ENCODE measurements at places on chromosomes 1 and 21. TPM values are rescaled to one million over a fixed set of nuclear protein-coding genes. Genes with fewer than 3 reads are reported as not detected.

DNA sequence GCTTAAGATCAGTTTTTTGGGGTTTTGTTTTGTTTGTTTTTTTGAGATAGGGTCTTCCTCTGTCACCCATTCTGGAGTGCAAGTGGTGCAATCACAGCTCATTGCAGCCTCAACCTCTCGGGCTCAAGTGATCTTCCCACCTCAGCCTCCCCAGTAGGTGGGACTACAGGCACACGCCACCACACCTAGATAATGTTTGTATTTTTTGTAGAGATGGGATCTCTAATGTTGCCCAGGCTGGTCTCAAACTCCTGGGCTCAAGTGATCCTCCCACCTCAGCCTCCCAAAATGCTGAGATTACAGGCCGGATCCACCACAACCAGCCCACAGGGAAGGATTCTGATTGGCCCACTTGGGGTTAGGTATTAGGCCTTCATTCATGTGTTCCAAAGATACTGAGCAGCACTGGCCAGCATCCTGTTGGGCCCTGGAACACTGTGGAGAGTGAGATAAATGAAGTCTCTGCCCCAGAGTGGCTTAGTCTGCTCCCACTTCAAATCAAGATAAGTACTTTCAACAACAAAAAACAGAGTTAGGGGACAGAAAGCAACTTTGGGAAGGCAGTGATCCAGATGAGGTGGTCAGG lies 54.7 kb downstream of the PTP4A2 start:
- H3K4me1 ChIP-seq: no peaks in the 10 kb centered on the region
- H3K27me3 ChIP-seq: no peaks in the 10 kb centered on the region
- DNase-seq: no peak
- H3K4me3 ChIP-seq: no peak overlapping the region
- H3K36me3 ChIP-seq: no peaks in the 10 kb centered on the region
- H3K27ac ChIP-seq: no peak overlapping the region

DNA sequence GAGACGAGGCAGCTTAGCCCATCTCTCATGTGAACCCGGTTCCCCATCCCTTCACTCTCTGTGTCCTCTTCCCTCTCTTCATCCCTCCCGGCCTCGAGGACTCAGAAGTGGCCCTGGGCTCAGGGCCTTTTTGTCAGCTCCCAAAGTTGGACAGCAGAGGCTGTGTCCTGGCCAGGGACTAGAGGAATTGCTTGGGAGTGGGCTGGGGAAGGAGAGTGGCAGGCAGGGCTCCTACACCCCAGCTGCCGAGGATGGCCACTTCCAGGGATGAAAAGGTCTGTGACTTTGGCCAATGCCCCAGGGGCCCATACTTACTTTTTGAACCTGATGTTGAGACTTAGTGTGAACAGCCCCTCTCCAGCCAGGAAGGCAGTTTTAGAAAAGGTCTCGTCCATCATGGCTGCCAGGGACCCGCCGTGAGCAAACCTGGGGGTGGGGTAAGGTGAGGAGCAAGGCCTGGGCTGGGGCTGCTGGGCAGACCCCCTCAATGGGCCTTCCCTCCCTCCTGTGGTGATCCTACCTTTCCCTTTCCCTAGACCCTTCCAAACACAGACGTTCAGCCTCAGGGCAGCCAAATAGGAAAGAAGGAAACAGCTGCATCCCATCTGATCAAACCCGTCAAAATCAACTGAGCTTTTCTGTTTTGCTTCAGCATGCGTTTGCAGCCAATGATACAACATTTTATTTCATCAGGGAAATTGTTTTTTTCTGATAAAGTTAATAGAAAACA lies 5.5 kb downstream of the THEM5 start:
- H3K4me3 ChIP-seq: no peak overlapping the region
- H3K4me1 ChIP-seq: no peaks in the 10 kb centered on the region
- H3K27me3 ChIP-seq: no peaks in the 10 kb centered on the region
- no peak overlapping the region for H3K27ac ChIP-seq

DNA sequence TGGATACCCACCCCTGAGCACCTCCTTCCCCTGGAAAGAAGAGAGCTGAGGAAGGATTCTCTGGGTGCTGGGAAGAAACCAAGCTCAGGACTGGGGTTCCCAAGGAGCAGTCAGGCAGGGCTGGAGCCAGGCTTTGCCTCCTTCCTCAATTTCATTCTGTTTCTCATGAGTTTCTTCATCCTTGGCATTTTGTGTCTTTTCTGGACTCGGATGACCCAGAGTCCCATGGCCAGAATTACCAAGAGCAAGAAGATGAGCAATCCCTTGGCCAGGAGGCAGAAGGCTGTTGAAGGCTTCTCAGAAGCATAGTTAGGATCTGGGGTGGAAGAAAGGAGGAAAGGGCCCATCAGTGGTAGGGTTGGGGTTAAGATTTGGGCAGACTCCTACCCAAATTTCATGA lies 2.5 kb downstream of the SLAMF9 start:
- H3K4me3 ChIP-seq: no peak overlapping the region
- H3K4me1 ChIP-seq: no peaks in the 10 kb centered on the region
- H3K27ac ChIP-seq: no peak overlapping the region

DNA sequence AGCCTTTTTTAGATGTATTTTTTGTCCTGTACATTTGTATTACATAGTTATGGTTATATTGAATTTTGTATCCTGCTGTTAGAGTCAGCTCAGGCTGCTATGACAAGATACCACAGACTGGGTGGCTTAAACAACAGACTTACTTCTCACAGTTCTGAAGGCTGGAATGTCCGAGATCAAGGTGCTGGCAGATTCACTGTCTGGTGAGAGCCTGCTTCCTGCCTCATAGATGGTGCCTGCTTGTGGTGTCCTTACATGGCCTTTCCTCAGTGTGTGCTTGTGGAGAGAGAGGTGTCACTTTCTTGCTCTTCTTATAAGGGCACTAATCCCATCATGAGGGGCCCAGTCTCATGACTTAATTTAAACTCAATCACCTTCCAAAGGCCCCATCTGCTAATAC lies 23.1 kb upstream of the MYSM1 start:
- H3K36me3 ChIP-seq: no peaks in the 10 kb centered on the region
- H3K27ac ChIP-seq: no peak overlapping the region
- H3K27me3 ChIP-seq: no peaks in the 10 kb centered on the region
- no peak for DNase-seq
- H3K4me3 ChIP-seq: no peak overlapping the region

DNA sequence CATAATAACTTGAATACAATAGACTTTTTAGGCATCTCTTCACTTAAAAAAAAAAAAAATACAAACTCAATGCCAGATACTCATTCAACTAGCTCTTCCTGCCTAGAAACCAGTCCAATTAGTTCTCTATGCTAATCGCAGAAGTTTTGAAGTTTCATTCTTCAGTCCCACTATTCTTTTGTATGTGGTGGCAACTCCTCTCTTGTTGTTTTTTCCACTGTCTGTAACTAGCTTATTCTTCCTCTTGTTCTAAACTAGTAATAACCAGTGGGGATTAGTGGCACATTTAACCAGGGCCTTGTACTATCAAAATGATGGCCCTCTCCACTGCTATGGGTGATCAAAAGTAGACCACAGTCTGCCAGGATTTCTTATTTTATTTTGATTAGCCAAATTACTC lies 52.5 kb downstream of the SELENOF start:
- no peaks in the 10 kb centered on the region for H3K36me3 ChIP-seq
- H3K27ac ChIP-seq: no peak overlapping the region
- no peaks in the 10 kb centered on the region for H3K4me1 ChIP-seq
- H3K4me3 ChIP-seq: no peak overlapping the region
- H3K27me3 ChIP-seq: no peaks in the 10 kb centered on the region

GRCh38 chr1:180083164-180083563 lies 71.5 kb upstream of the QSOX1 start:
- DNase-seq: no peak
- H3K36me3 ChIP-seq: peaks cover 4% of the 10 kb centered on the region
- H3K27me3 ChIP-seq: no peaks in the 10 kb centered on the region

GRCh38 chr1:4425892-4426291 lies 228.5 kb upstream of the AJAP1 start:
- no peak overlapping the region for H3K4me3 ChIP-seq
- no peaks in the 10 kb centered on the region for H3K27me3 ChIP-seq
- DNase-seq: no peak
- H3K36me3 ChIP-seq: no peaks in the 10 kb centered on the region
- no peak overlapping the region for H3K27ac ChIP-seq

DNA sequence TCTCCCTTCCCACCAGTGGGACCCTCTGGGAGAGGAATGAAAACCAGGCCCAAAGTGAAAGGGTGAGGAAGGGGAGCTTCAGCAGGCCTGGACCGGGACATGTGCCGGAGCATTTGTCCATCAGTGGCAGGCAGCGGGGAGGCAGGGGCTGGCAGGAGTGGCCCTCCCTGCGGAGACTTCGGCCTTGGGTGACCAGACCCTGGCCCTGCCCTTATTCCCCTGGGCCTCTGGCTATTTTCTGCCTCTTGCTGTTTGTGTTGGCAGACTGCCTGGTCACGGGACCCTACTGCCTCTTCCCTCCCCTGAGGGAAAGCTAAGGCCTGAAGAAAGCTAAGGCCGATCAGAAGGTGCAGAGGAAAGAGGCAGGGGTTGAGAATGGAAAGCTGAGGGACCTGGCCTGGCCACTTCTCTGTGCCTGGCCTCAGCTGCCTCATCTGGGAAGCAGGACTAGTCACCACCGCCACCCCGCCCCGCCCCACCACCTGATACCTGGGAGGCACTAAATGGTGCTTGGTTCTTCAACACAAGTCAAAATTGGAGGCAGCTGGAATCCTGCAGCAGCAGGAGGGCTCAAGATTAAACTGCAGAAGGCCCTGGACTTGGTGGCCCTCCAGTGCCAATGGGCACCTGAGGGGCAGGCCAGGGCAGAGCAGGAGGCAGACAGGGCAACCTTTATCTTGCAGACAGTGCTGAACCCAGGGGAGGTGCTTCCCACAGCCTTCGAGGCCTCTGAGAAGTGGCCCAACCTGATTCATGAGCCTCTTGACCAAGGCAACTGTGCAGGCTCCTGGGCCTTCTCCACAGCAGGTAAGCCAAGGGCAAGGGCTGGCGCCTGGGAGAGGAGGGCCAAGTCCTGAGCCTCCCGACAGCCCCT lies 7.9 kb downstream of the TINAGL1 start:
- H3K4me1 ChIP-seq: peaks cover 6% of the 10 kb centered on the region
- peak overlapping the region; percentile 85 for H3K27ac ChIP-seq
- H3K4me3 ChIP-seq: no peak overlapping the region
- no peak for DNase-seq
- H3K27me3 ChIP-seq: no peaks in the 10 kb centered on the region
- H3K36me3 ChIP-seq: no peaks in the 10 kb centered on the region

DNA sequence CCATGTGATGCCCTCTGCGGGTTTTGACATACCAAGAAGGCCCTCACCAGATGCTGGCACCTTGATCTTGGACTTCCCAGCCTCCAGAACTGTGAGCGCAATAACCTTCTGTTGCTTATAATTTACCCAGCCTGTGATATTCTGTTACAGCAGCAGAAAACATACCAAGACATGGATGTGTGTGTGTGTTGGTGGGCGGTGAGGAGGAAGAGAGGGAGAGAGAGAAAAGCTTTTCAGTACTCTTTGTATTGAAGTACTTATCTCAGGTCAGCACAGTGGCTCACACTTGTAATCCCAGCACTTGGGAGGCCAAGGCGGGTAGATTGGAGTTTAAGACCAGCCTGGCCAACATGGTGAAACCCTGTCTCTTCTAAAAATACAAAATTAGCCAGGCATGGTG lies 23.1 kb downstream of the TRAPPC10 start:
- H3K4me3 ChIP-seq: no peak overlapping the region
- H3K36me3 ChIP-seq: peaks cover 8% of the 10 kb centered on the region
- H3K4me1 ChIP-seq: no peaks in the 10 kb centered on the region

DNA sequence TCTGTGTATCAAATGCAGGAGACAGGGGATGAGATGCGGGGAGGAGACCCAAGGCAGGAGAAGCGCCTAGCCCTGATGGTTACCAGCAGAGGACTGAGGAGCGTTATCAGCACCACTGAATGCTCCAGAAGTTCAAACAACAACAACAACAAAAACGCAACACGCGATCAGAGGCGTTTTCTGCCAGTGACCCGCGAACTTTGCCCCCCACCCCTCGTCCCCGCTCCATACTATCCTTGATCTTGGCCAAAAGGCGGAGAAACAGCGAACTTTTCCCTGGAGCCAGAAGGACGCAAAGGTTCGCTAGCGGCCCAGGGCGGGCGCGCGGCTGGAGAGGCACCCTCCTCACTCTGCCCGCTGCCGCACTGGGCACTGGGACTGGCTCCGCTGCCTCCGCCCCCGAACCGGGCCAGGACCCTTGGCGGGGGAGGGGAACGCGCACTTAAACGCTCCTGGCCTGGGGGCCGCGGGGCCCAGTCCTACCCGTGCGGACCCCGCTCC lies 699 bp downstream of the ECHDC2 start:
- H3K4me1 ChIP-seq: no peaks in the 10 kb centered on the region
- H3K36me3 ChIP-seq: no peaks in the 10 kb centered on the region
- peak overlapping the region; percentile 86 for H3K4me3 ChIP-seq
- peak; percentile 34 for DNase-seq
- peak overlapping the region; percentile 90 for H3K27ac ChIP-seq

- DNase-seq: no peak
- H3K4me1 ChIP-seq: no peaks in the 10 kb centered on the region
- H3K27ac ChIP-seq: no peak overlapping the region
- H3K36me3 ChIP-seq: no peaks in the 10 kb centered on the region
These were observed 77.9 kb upstream of the CASZ1 start for GRCh38 chr1:10874351-10874750.

DNA sequence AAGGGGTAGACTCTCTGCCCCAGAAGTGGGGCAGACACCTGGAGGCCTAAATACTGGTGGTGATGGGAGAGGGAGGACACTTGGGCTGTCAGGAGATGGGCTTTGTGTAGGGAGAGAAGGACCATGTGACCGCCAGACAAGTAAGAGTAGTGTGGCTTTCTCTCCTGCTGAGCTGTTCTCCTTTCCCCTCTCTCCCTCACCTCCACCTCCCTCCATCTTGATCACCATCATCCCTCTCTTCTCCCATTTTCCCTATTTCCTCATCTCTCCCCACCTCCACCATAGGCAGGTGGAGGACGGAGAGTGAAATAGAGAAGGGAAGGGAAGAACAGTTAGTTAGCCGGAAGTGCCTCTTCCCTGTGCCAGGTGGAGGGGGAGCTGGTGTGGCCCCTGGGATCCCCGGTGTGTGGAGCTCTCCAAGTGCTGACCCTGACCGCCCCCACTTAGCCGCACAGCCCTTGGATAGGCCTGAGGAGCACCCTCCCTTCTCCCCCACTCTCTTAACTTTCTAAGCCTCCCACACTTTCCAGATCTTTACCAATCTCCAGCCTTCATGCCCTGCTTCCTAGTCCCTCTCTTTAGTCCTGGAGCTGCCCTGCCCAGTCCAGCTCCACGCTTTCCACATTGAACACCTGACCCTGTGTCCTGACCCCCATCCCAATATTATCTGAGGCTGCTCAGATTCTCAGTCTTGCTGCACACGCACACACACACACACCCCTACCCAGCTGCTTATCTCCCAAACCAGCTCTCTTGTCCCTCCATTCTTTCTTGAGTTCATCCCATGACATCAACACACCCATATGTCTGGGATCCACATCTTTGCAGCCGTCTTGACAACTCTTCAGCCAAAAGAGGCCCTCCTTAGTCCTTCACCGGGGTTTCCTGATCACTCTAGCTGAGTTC lies 1.5 kb downstream of the CELF3 start:
- no peaks in the 10 kb centered on the region for H3K4me1 ChIP-seq
- H3K27ac ChIP-seq: no peak overlapping the region
- H3K27me3 ChIP-seq: peaks cover 35% of the 10 kb centered on the region
- H3K4me3 ChIP-seq: no peak overlapping the region

Gene IQGAP3
- total RNA-seq: 0.15 TPM

Gene NUP210L
- total RNA-seq: not detected

Gene CLCA1
- total RNA-seq: under 0.01 TPM

Gene TBCE
- 19.7 TPM for total RNA-seq

Gene ARHGEF16
- 0.80 TPM for total RNA-seq

Gene NMNAT2
- total RNA-seq: 2.4 TPM

Gene C1QC
- total RNA-seq: 113 TPM

Data from breast epithelium (tissue), 4 donors.